ENCODE measurements at places on chromosomes 6 and 20.
A peak's percentile ranks its signal among the peaks of the same experiment; 100 is the strongest.

DNA sequence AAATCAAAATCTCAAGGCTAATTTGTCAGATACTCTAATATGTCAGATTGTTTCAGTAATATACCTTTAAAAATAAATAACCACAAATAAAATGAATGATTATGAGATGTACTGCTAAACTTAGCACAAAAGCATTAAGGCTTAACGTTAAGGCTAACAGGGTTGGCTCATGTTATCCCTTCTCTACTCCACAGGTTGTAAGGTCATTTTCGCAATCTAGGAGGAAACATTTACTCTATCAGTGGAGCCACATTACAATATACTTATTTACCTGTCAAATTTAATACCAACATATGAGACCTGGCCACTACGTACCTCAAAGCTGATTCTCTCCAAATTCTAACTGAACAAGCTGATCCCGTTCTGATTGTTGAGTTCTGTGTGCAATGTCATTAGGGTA lies 95.7 kb downstream of the RCAN2 start:
- DNase-seq, result no peak

DNA sequence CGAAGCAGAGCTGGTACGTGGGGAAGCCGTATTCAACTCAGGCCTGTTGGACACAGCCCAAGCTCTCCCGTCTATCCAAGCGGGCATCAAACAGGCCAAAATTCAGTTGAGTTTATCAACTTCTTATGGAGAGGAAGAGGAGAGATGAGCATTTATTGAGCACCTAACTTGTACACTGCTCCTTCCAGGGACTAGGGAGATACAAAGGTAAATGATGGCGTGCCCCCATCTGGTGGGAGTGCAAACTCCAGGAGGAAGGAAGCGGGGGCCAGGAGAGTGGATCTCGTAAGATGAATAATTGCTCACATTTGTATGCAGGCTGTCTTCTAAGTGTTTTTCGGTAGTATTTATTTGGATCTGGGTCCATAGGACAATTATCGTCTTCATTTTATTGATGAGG lies 146.6 kb downstream of the SOBP start:
- no peak for DNase-seq

DNA sequence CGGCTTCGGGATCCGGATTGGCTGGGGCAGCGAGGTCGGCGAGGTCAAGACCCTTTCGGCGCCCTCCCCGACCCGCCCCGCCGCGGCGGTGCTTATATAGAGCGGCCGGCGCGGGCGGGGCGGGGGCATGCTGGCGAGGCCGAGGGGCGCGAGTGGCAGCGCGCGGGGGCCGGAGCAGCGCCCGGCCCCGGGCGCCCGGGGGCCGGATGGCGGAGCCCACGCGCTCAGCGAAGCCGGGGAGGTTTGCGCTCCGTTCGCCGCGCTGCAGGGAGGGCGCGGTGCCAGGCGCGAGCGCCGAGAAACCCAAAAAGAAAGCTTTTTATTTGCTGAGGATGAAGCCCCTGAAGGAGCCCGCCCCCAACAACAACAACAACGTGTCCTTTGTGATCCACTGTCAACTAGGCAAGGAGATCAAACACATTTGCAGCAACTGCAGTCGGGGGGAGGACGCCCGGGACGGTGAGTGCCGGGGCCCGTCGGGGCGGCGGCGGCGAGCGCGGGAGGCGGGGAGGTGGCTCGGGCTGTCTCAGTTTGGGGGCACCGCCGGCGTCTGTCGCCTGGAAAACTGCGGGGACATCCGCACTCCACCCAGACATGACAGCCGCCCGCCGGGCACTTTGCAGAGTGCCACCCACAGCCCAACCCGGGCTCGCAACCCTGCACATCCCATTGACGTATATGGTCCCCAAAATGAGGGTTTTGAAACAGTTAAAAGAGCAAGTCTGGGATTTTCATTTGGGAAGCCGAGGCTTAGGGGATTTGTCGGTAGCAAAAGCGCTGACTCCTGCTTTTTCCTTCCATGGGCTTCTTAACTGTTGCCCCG lies 297.3 kb downstream of the PHACTR1 start:
- no peak for DNase-seq

GRCh38 chr6:149897015-149897697 lies 757 bp downstream of the RAET1E start:
- peak; percentile 75 for DNase-seq

DNA sequence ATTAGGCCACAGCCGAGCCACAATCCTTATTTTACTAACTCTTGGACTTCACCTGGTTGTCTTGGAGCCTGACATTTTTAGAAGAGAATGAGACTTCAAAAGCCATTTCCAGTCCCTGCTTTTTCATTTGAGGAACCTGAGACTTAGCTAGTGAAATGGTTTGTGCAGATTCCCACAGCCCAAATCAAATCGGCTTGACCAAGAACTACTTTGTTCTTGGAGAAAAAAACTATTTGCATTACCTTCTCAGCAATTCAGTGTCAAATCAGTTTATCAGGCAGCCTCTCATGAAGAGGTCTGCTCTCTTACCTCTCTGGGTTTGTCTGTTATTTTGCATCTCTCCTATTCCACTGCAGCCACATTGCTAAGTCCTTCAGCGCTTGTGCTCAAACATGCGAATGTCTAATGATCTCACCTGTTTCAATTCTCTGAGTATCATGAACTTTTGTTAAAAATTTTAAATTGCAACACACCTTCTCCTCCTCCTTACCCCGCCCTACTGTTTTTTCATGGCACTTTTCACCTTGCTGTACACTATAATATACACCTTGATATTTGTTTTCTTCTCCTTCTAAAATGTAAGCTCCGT lies 573 bp upstream of the IFNGR1 start:
- no peak for DNase-seq

GRCh38 chr6:12709116-12709515 lies 7.5 kb upstream of the PHACTR1 start:
- no peak for DNase-seq

- peak; percentile 53 for DNase-seq
Observed at GRCh38 chr6:42393339-42393738, 58.4 kb downstream of the TRERF1 start.

GRCh38 chr20:12090920-12091319 lies 173.2 kb downstream of the BTBD3 start:
- DNase-seq, result no peak

GRCh38 chr20:59005523-59006166 lies 1.4 kb downstream of the CTSZ start:
- no peak for DNase-seq

GRCh38 chr20:25136643-25137559 lies 55.0 kb upstream of the VSX1 start:
- peak; percentile 49 for DNase-seq

DNA sequence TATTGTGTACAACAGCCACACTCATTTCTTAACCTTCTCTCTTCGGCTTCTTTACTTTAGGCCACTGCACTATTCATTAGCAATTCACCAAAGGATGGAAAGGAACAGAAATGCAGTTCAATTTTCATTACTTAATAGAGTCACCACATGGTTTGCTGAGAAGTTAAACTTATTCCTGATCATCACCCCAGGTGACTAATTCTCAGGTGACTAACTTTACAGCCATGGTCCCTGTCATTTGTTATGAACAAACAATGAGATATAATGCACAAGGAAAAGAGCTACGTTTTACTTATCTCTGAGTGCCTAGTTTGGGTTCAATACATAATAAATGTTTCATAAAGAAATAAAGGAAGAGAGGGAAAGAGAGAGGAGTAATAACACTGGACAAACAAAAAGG lies 45.8 kb upstream of the DST start:
- DNase-seq, result no peak

- DNase-seq, result peak; percentile 60
Observed at GRCh38 chr20:62066339-62066982, 780 bp upstream of the TAF4 start.

GRCh38 chr6:117477988-117478852 lies 4.3 kb upstream of the DCBLD1 start:
- peak; percentile 33 for DNase-seq

DNA sequence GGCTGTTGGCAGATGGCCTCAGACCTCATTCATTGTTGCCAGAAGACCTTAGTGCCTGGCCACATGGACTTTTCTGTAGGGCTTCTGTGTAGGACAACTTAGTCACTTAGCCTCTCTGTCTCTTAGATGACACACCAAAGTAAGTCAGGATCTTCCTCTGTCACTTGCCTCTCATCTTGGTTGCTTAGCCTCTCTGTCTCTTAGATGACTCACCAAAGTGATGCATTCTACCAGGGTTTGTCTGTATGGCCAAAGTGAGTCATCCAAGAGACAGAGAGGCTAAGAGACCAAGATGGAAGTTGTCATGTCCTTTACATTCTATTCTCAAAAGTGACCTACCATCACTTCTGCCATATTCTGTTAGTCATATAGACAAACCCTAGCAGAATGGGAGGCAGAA lies 255.9 kb upstream of the DEFB112 start:
- no peak for DNase-seq

- DNase-seq, result peak; percentile 73
Observed at GRCh38 chr20:6828794-6829423, 61.4 kb downstream of the BMP2 start.

- no peak for DNase-seq
Observed at GRCh38 chr20:2179233-2179580, 77.6 kb downstream of the STK35 start.

- DNase-seq, result no peak
Observed at GRCh38 chr6:6707143-6707542, 118.6 kb downstream of the LY86 start.

GRCh38 chr6:154386848-154387717 lies 30.5 kb upstream of the IPCEF1 start:
- DNase-seq, result no peak
